Naive B cell (primary cell): ENCODE measurements at places on chromosomes 3 and 15. TPM values are rescaled to one million over a fixed set of nuclear protein-coding genes. Genes with fewer than 3 reads are reported as not detected.

CGNL1 gene
- polyA plus RNA-seq: not detected

DNA sequence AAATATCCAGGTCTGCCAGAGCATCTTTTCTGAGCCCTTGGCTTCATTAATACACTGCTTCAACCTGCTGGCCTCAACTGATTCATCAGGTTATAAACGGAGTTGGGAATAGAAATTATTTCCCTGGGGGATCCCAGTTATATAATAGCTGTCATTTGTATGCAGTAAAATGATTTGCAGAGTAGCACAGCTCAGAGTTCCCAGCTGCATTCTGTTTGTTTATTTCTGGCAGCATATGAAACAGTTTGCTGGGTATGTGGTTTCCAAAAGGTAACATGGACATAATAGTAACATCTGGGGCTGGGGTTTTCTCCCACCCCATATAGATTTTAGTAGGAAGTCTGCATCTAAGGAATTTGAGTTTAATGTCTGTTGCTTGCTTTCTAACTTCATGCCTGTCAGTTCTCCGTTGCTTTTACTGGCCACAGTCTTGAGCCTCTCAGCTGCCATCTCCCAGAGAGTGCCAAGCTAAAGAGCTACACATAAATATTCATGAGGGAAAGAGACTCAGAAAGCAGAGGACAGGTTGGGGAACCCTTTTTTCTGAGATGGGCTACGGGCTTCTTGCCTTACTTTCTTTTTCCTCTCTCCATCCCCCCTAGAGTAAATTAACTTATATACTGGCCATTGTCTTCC lies 124.6 kb downstream of the TMEM108 start:
- H3K27ac ChIP-seq: no peak overlapping the region
- peaks cover 9% of the 10 kb centered on the region for H3K27me3 ChIP-seq
- H3K4me3 ChIP-seq: no peak overlapping the region
- H3K36me3 ChIP-seq: no peaks in the 10 kb centered on the region
- H3K4me1 ChIP-seq: no peaks in the 10 kb centered on the region
- DNase-seq: no peak

GCNT3 gene
- polyA plus RNA-seq: not detected

GRCh38 chr3:151213151-151213550 lies 10.1 kb upstream of the GPR171 start:
- H3K4me1 ChIP-seq: no peaks in the 10 kb centered on the region
- H3K27ac ChIP-seq: no peak overlapping the region
- no peak overlapping the region for H3K4me3 ChIP-seq
- peaks cover 5% of the 10 kb centered on the region for H3K36me3 ChIP-seq

DNA sequence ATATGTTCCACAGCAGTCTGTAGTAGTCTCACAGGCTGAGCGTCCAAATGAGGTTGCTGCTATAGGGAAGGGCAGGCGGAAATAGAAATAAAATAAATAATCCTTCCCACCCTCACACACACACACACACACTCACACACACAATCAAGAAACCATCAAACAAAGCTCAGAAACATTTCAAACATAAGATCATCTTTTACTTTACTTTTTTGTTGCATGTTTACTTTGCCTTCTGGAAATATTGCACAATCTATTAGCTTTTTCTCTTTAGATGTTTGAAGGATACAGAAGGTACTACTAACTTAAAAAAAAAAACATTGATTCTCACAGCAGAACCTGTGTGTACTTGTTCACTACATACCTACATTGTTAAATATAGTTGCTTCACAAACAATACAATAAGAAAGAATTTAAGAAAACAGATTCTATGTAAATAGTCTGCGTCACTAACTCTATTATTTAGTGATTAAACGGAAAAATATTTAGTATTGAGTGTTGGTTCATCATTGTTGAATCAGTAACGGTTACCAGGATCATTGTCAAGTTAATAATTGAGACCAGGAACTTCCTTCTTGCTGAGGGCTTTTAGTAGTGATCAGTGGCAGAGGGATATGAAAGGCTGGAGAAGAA lies 20.5 kb downstream of the ALCAM start:
- no peak for DNase-seq
- no peak overlapping the region for H3K27ac ChIP-seq
- H3K4me3 ChIP-seq: no peak overlapping the region
- H3K27me3 ChIP-seq: no peaks in the 10 kb centered on the region
- H3K4me1 ChIP-seq: peaks cover 40% of the 10 kb centered on the region
